Effector memory CD4-positive, alpha-beta T cell (primary cell): ENCODE measurements at places on chromosomes 3 and 15.

DNA sequence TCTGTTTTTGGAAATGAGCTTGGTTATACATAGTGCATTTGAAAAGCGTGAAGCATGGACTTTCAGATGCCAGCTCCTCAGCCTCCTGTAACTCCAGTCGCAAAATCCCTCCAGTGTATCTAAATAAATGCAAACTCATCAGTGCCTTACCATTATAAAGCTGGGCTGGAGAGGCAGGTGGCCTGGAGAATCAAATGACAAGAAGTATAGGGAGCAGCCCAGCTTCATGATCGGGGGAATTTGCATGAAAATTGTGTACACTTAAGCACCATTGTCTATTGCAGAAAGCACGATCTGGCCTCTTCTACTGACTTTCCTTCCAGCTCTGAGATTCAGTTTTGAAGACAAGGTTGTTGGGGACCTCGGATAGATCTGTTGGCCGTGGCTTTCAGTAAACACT lies 71.7 kb downstream of the IGF1R start:
- no peak for DNase-seq

GRCh38 chr3:13149330-13150108 lies 76.3 kb upstream of the IQSEC1 start:
- DNase-seq: no peak

GRCh38 chr3:14082108-14082657 lies 42.5 kb downstream of the CHCHD4 start:
- no peak for DNase-seq

GRCh38 chr3:111695636-111696117 lies 100.5 kb upstream of the ZBED2 start:
- no peak for DNase-seq

DNA sequence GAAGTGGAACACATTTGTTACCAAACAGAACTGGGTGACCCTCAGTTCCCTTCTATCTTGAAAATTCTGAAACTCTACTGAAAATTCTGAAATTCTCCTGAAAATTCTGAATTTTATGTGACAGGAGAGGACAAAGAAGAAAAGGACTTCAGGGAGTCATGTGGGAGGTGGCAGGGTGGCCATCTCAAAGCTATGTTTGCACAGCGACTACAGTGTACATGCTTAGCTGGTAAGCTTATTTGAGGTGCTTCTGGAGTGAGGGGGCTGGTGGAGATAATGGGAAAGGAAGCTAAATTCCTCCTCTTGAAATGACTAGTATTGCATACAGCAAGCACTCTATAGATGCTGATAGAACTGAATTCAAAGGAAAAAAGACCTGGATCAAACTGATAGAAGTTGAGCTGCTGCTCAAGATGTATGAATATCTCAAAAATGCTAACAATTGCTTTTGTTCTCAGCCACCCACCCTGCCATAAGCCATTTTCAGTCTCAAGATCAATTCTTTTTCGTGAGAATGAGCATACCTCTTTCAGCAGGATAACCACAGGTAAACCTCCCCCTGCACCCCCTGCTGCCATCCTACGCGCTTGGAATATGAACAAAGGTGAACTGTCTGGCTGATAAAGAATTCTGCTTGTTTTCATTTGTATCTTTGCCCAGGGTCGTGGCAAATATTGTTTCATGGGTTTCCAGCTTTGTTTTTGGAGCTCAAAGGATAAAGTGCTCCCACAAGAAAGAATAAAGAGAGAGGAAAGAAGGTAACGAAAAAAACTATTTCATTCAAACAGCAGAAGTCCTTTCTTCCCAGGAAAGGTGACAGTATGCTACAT lies 16.6 kb upstream of the ARHGEF3 start:
- DNase-seq: no peak

GRCh38 chr3:30297112-30297511 lies 309.3 kb upstream of the TGFBR2 start:
- no peak for DNase-seq

- DNase-seq: no peak
These were observed 107.2 kb upstream of the ABHD17C start for GRCh38 chr15:80587816-80588456.

GRCh38 chr3:39318301-39318700 lies 11.2 kb upstream of the CCR8 start:
- no peak for DNase-seq

- no peak for DNase-seq
These were observed 31.6 kb downstream of the BDH1 start for GRCh38 chr3:197524128-197524527.

- DNase-seq: no peak
These were observed 235.6 kb downstream of the SV2B start for GRCh38 chr15:91335702-91336101.

GRCh38 chr15:69590932-69591524 lies 138.4 kb downstream of the RPLP1 start:
- no peak for DNase-seq

DNA sequence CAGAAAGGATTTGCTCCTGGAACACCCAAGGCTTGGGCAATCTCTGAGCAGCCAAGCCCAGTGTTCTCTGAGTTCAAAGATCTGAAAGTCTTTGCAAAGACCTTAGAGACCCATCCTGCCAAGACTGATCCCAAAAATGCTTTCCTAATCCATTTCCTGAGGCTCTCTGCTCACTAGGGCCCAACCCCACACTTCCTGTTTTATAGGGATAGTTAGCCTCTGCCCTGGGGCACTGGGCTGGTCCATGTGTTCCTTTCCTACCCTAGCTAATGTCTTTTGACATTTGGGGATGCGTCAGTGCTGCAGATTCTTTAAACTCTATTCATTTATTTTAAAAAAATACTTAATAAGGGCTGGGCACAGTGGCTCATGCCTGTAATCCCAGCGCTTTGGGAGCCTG lies 372.7 kb downstream of the ROBO2 start:
- no peak for DNase-seq

DNA sequence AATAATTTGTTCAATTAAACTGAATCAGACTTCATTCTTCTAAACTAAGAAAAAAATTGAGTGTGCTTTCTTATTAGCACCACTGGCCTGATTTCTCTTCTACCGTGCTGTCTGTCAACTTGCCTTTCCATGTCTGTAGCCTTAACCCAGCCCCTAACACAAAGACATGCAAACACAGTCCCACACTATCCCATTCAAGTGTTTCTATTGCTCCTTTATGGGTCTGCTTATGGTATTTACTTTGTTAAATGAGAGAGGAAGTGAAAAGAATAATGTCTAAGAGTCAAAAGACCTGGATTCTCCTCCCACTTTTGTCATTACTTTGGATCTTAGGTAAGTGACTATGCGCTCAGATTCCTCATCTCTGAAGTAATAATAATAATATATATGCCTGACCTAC lies 55.3 kb downstream of the GTF2E1 start:
- no peak for DNase-seq

- DNase-seq: no peak
These were observed 5.5 kb upstream of the UBR1 start for GRCh38 chr15:43111354-43111753.

DNA sequence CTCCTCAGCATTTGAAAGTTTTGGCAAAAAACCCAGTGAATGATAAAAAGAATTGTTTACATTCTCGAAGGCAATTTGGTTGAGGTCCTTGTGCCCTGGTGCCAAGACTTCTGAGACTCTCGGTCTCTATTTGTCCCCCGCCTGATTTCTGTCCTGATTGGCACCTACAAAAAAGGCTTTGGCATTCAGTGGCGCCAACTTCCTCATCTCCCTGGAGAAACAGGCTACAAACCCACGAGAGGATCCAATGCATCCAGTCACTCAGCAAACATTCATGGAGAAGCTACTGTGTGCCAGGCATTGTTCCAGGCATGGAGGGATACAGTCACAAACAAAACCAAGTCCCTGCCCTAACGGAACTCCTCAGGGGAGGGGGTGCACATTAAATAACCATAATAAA lies 42.7 kb downstream of the HES1 start:
- no peak for DNase-seq

- no peak for DNase-seq
These were observed 463.9 kb upstream of the ADAMTS9 start for GRCh38 chr3:65151666-65152065.

DNA sequence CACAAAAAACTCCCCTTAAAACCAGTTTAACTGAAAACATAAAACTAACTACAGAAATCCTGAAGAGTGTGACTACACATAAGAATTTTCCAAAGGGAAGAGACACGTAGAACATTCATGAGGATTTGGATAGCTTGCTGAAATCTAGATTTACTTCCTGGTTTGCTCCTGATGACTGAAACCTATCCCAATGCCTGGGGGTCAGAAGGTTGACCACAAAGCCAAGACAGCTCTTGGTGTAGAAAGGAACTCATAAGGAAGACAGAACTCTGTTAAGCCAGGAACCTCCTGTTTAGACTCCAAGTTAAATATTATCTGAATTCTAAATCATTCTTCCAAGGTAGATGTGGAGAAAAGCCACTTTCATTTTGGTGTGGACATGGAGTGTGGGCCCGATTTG lies 92.8 kb downstream of the TFG start:
- no peak for DNase-seq

DNA sequence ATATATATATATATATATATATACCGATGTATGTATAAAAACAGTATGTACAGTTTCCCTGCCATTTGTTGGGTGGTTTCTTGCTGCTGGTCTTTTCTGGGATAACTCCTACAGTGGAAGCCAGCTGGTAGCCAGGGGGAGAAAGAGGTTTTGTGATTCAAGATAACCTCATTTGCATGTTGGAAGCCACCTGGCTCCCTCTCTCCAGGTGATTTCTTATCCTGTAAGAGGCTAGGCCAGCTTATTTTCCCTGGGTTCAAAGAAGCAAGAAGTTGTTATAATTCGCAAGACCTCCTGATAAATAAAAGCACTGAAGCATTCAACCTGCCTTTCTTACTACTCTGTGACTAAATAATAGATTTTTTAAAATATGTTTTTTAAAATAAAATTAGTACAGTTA lies 443.3 kb downstream of the VGLL3 start:
- no peak for DNase-seq

GRCh38 chr3:186181901-186182300 lies 73.0 kb upstream of the ETV5 start:
- DNase-seq: no peak

- no peak for DNase-seq
These were observed 241.7 kb downstream of the ATP8B4 start for GRCh38 chr15:49877117-49877872.

DNA sequence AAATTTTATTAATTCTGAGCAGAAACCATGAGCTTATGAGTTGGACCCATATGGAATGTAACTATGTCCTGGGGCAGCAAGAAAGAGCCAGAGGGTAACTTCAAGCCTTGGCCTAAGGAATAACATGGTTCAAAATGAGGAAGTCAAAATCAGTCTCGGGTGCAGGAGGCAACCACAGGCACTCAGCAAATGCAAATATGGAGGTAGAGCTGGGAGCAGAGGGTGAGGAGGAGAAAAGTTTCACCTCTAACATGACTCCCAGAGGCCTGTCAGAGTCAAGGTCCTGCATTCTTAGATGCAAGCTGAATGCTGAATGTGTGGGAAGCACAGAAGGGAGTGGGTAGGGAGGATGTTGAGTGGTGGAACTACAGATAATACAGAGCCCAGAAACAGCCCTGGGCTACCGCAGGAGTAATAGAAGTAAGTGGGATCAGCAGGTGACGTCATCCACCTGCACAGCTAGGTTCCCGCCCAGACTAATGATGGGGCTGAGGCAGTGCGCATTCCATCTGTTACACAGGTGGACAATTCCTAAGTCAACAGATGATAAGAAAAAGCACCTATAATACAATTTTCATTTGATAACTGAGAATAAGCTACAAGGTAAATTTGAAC lies 279.8 kb upstream of the ARRDC4 start:
- no peak for DNase-seq
